HS-27A (cell line): ENCODE measurements at places on chromosomes 13 and 19.

- no peak for DNase-seq
Observed at GRCh38 chr13:113863524-113864272, at the start of gene GAS6. TSS of gene GAS6 (minus strand) at chr13:113864076. CDS start at chr13:113863920, 156 bp downstream.

DNA sequence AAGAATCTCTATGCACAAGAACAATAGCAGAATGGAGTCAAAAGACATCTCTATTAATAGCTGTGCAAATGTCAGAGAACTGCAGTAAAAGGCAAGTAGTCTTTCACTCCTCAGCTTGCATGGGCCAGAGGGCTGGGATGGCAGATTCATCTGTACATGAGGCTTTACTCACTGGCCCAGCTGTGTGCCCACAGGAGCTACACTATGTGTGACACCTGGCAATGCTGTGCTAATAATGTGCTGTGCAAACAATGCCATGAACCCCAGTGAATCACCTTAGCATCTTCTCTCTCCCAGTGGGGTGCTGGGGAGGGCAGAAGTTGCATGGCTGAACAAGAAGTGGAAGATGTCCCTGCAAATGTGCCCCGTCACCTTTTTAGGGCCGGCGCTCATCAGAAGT is 73.1 kb downstream of the KL start:
- no peak for DNase-seq

GRCh38 chr19:21158523-21159135 is 16.8 kb downstream of the ZNF431 start:
- no peak for DNase-seq

- DNase-seq, result no peak
Observed at GRCh38 chr13:101449790-101450748, 2.4 kb upstream of the ITGBL1 start.

- no peak for DNase-seq
Observed at GRCh38 chr19:44741258-44741731, 7.2 kb upstream of the BCL3 start.
